ENCODE measurements at places on chromosomes 3 and 15.
A peak's percentile ranks its signal among the peaks of the same experiment; 100 is the strongest.

DNA sequence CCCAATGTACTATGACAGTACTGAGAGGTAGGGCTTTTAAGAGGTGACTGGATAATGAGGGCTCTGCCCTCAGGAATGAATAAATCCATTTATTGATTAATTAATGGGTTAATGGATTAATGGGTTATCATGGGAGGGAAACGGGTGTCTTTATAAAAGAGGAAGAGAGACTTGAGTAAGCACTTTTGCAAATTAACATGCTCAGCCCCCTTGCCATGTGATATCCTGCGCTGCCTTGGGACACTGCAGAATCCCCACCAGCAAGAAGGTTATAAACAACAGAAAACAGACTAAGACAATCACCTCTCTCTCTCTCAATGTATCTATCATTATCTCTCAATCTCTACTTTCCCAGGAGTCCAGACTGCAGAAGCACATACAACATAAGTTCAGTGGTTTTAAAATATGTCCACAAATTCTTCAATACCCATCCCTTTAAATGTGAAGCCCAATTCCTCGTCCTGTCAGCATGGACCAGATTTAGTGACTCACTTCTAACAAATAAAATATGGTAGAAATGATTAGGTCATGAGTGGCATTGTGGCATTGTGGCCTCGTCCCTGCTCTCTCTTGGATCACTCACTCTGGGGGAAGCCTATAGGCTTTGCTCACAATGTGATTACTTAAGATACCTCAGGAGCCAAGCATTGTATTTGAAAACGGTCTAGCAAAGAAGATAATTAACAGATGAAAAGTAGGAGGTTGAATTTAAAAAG is 40.0 kb upstream of the IL12A start:
- no peak for DNase-seq

DNA sequence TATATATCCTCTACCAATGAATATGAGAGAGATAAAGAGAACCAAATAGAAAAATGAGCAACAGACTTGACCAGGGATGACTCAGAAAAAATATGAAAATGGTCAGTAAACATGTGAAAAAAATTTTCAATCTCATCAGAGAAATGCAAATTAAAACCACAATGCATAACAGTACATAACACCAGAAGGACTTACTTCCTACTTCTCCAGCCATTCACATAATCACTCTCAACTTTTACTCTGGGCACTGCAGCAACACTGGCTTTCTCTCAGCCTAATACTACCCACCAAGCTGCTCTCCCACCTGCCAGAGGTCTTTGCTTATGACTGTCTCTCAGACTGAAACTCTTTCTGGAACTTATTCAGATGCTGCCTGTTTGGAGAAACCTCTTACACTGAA is 49.4 kb downstream of the DPH6 start:
- DNase-seq: no peak

DNA sequence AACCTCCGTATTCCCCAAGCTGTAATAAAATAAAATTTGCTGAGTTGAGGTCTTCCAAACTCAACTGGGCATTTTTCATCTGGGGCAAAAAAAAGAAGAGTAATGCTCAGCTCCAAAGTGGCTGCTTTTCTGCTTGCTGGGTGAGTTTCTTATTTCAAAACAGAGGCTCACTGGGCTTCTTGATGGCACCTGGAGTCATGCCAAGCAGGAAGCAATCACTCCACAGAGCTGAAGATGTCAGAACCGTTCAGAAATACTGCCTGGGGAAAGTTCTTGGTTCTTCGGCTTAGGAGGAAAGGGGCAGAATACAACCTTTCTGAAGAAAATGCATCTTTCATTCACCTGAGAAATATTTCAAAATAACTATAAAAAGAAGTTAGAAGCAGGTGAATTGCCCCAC is 4.1 kb downstream of the CCR9 start:
- DNase-seq: peak; percentile 12

DNA sequence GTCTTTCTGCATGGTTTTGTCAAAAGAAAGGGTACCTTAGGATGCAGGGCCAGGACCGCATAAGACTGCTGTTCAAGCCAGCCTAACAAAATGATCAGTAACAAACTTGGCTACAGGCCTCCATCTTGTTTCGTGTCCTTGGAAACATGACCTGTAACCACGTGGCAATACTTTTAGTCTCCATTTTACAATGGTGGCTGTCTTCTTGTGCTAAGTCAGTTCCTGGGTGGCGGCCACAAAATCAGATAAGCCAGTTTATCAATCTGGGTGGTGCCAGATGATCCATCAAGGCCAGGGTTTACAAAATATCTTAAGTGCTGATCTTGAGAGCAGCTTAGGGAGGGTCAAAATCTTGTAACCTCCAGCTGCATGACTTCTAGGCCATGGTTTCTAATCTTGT is 57.1 kb upstream of the GK5 start:
- no peak for DNase-seq

DNA sequence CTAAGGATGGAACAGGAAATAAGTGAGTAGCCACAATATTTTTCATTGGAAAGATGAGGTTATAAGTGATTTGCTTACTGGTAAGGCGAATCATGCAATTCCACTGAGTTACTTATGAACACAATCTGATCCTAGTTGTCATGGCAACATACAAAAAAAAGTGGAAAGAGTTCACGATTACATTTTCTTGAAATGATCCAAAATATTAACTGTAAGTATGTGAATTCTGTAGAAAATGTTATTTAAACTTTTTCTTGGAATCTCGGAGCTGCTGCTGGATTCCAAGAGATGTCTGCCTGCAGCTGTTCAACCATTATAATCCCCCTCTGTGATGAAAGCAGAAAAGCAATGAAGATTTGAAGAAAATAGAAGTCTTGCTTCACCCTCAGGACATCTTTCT is 120.5 kb downstream of the KBTBD8 start:
- no peak for DNase-seq
